ENCODE measurements at places on chromosomes 7 and 10.

- no peak for DNase-seq
Measured at GRCh38 chr10:132785723-132786475, at the start of gene NKX6-2. Gene NKX6-2, minus strand, starts transcription at chr10:132786147. Its CDS starts 199 bp downstream, at chr10:132785948.

GRCh38 chr10:86437447-86437846, 70.9 kb upstream of the GRID1 start:
- no peak for DNase-seq

DNA sequence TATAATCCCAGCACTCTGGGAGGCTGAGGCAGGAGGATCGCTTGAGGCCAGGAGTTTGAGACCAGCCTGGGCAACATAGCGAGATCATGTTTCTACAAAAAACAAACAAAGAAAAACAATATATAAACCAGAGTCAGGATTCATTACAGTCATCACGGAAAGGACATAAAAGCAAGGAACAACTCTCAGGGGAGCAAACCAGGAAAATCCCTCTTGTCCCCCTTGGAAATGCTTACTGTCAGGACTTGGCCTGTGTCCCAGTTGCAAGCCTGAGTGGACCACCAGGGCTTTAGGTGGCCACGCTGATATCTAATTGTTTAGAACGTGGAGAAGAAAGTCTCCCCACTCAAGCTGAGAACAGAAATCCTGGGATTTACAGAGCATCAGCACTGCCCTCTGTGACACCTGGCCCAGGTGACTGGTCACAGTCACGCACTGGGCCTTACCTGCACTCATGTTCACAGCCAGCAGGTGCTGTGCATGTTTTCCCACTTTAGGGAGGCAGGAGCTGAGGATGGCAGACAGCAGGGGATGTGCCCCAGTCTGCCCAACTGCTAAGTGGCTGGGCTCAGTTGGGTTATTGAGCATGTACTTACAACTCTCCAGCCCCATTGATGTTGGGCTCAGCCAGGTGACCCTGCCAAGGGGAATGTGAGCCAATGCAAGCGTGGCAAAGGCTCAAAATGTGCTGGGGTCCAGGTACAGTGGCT, 60.9 kb downstream of the TMEM130 start:
- no peak for DNase-seq

DNA sequence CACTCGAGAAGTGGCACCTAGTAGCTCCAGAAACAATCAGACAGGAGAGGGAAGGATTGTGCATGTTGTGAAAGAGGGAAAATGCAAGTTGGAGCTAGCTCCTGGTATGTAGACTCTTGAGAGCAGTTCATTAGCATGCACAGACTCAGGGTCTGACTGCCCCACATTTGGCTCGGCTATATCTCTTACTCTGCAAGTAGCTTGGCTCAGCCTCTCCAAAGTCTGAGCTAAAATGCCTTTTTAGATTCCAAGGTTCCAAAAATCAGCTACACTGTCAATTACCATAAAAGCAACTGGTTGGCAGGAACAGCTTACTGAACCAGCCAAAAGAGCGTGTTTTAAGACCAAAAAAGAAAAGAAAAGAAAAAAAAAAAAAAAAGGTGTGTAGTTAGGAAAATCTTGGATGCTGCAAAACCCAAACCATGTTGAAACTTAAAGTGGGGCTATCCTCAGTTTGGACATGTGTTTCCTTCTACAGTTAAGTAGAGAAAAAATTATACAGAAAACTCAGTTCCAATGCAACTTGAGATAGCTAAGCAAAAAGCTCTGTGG, 65.5 kb downstream of the MKX start:
- no peak for DNase-seq

GRCh38 chr10:96411716-96412320, 53.0 kb upstream of the OPALIN start:
- no peak for DNase-seq

Data from stimulated activated CD8-positive, alpha-beta memory T cell treated with anti-CD3 and anti-CD28 coated beads, Interleukin-7, amount 100 ng/mL, for 24 hours (primary cell).